ENCODE measurements at places on chromosomes 13 and 19. TPM values are rescaled to one million over a fixed set of nuclear protein-coding genes. Genes with fewer than 3 reads are reported as not detected.

DNA sequence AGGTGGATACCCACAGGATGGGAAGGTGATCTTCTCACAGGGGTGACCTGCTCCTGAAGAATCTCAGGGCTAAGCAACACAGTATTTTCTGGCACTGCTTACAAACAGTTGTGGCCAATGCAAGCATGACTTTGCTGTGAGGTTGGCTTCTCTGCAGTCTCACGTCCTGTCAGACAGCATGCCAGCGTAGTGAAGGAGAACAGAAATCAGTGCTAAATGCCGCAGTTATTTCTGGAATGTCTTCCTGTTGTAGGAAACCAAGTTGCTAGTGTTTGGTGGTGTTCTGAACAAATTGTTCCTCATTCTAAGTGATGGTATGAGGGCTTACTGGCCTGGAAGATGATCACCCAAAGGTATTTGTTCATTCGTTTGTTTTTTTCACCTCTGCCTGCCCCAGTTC is 320.1 kb downstream of the MTUS2 start:
- H3K4me1 ChIP-seq, result no peaks in the 10 kb centered on the region
- no peaks in the 10 kb centered on the region for H3K36me3 ChIP-seq
- H3K4me3 ChIP-seq, result no peak overlapping the region
- H3K27me3 ChIP-seq, result peaks cover 4% of the 10 kb centered on the region

DNA sequence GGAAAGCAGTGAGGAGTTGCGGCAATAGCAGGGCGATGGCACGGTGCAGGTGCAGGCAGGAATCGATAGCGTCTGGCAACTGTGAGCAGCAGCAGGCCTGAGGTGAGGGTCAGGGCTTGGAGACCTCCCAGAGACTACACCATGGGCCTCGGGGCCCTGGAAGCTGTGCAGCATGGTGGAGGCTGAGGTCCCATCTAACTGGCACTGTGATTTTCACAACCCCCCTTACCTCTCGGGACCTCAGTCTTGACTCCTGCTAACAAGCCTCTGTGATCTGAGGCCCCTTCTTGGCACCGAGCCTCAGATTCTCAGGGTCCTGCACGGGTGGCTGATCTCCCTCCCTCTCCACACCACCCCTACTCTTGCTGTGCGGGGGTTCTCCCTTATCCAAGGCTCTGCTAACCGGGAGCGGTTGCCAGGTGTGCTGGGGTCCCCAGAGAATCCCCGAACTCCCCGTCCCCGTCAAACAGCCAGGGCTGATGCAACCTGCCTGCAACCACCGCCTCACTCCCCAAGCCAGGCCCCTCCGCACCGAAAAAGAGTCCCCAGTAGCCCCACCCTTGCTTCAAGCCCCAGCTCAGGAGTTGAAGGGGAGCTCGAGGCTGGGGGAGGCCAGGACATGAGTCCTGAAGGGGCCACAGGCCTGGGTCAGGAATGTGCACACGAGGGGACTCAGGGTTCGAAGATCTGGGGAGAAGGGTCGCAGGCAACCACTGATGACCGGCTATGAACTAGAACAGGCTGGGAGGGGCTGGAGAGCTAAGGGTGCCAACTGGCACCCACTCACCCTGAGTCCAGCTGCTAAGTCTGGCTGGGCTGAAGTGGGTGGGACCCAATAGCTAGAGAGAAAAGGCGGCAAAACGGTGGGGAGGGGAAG is 4.8 kb upstream of the ATF5 start:
- peaks cover 48% of the 10 kb centered on the region for H3K36me3 ChIP-seq
- DNase-seq, result no peak
- no peaks in the 10 kb centered on the region for H3K27me3 ChIP-seq
- H3K27ac ChIP-seq, result no peak overlapping the region
- peaks cover 30% of the 10 kb centered on the region for H3K4me1 ChIP-seq
- H3K4me3 ChIP-seq, result no peak overlapping the region

DNA sequence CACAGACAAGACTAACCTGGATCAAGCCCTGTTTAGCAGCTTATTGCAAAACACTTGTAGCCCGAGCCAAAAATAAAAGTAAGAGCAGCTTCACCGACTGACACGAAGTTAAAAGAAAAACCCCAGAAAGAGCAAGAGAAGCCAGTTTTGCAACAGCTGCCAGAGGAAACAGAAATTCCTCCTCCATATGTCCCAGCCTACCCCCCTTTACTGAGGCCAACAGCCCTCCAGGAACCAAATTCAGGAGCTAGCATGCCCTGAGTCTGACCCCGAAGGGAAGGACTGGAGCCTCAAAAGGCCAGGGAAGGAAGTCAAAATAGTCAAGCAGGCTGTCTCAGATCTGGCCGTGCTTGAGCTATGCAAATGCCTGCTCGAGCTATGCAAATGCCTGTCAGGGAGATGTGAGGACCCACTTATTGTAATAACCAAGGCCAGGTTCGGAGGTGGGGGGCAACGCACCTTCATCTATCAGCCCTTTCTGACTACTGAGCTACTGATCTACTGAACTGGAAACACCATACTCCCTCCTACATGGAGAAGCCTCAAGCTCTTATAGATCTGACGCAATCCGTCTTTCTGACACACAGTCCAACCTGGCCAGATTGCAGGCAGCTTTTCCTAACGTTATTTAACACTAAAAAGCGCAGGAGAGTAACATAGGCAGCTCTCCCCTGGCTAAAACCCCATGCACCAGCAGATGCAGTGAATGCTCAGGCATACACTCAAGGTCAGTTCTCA is 6.7 kb downstream of the SIGLEC11 start:
- H3K27ac ChIP-seq, result no peak overlapping the region
- no peaks in the 10 kb centered on the region for H3K27me3 ChIP-seq
- no peaks in the 10 kb centered on the region for H3K4me1 ChIP-seq
- no peak for DNase-seq
- H3K36me3 ChIP-seq, result no peaks in the 10 kb centered on the region

- peaks cover 3% of the 10 kb centered on the region for H3K36me3 ChIP-seq
- H3K4me1 ChIP-seq, result peaks cover 19% of the 10 kb centered on the region
- no peaks in the 10 kb centered on the region for H3K27me3 ChIP-seq
- H3K4me3 ChIP-seq, result no peak overlapping the region
- H3K27ac ChIP-seq, result no peak overlapping the region
These were observed 4.5 kb downstream of the ADAT3 start for GRCh38 chr19:1909761-1910080.

GRCh38 chr19:55590617-55591016 is 8.7 kb downstream of the FIZ1 start:
- H3K27me3 ChIP-seq, result no peaks in the 10 kb centered on the region
- peaks cover 7% of the 10 kb centered on the region for H3K36me3 ChIP-seq
- no peak overlapping the region for H3K27ac ChIP-seq
- H3K4me1 ChIP-seq, result peaks cover 24% of the 10 kb centered on the region
- H3K4me3 ChIP-seq, result no peak overlapping the region
- peak; percentile 24 for DNase-seq

GRCh38 chr19:56837492-56838023 is 3.0 kb downstream of the PEG3 start:
- H3K4me3 ChIP-seq, result no peak overlapping the region
- no peaks in the 10 kb centered on the region for H3K36me3 ChIP-seq
- H3K4me1 ChIP-seq, result no peaks in the 10 kb centered on the region
- H3K27me3 ChIP-seq, result no peaks in the 10 kb centered on the region
- DNase-seq, result no peak
- no peak overlapping the region for H3K27ac ChIP-seq

DNA sequence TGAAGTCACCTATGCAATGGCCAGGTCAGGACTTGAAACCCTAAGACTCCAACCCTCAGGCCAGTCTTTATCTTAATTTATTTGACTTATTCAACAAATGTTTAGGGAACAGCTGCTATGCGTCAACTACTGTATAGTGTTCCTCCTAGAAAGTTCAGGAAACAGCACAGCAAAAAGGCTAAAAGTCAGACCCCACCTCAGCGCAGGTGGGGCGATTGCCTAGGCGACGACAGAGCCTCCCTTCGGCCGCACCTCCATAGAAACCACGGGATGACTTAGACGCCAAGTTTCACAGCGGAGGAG is 502 bp downstream of the VRK3 start:
- DNase-seq, result no peak
- peaks cover 17% of the 10 kb centered on the region for H3K36me3 ChIP-seq
- H3K4me1 ChIP-seq, result peaks cover 37% of the 10 kb centered on the region
- peak overlapping the region; percentile 89 for H3K4me3 ChIP-seq
- H3K27ac ChIP-seq, result peak overlapping the region; percentile 98

GRCh38 chr19:4849019-4849418 is 17.5 kb upstream of the TICAM1 start:
- H3K4me1 ChIP-seq, result no peaks in the 10 kb centered on the region
- no peak for DNase-seq
- no peak overlapping the region for H3K4me3 ChIP-seq
- H3K36me3 ChIP-seq, result peaks cover 5% of the 10 kb centered on the region
- H3K27me3 ChIP-seq, result no peaks in the 10 kb centered on the region
- no peak overlapping the region for H3K27ac ChIP-seq

- DNase-seq, result no peak
- no peak overlapping the region for H3K27ac ChIP-seq
- H3K27me3 ChIP-seq, result no peaks in the 10 kb centered on the region
- peaks cover 8% of the 10 kb centered on the region for H3K36me3 ChIP-seq
These were observed 17.2 kb downstream of the POLRMT start for GRCh38 chr19:616062-616700.

GRCh38 chr13:59480396-59481259 is 683.1 kb downstream of the DIAPH3 start:
- no peaks in the 10 kb centered on the region for H3K4me1 ChIP-seq
- no peaks in the 10 kb centered on the region for H3K27me3 ChIP-seq
- no peak overlapping the region for H3K27ac ChIP-seq
- no peak for DNase-seq
- no peak overlapping the region for H3K4me3 ChIP-seq

- no peak overlapping the region for H3K4me3 ChIP-seq
- DNase-seq, result no peak
- no peaks in the 10 kb centered on the region for H3K4me1 ChIP-seq
- H3K36me3 ChIP-seq, result no peaks in the 10 kb centered on the region
- H3K27ac ChIP-seq, result no peak overlapping the region
These were observed 205.5 kb downstream of the NALCN start for GRCh38 chr13:101210774-101211173.

GRCh38 chr19:1755467-1756171 is 2.3 kb downstream of the ONECUT3 start:
- DNase-seq, result no peak
- H3K4me3 ChIP-seq, result no peak overlapping the region
- peaks cover 7% of the 10 kb centered on the region for H3K4me1 ChIP-seq
- H3K27ac ChIP-seq, result no peak overlapping the region
- no peaks in the 10 kb centered on the region for H3K36me3 ChIP-seq
- peaks cover 10% of the 10 kb centered on the region for H3K27me3 ChIP-seq

GRCh38 chr13:30884543-30884942 is 21.5 kb upstream of the MEDAG start:
- H3K27me3 ChIP-seq, result peaks cover 3% of the 10 kb centered on the region
- H3K36me3 ChIP-seq, result no peaks in the 10 kb centered on the region
- H3K4me3 ChIP-seq, result no peak overlapping the region
- H3K27ac ChIP-seq, result no peak overlapping the region
- H3K4me1 ChIP-seq, result no peaks in the 10 kb centered on the region

GRCh38 chr19:47430041-47430802 is 10.9 kb upstream of the MEIS3 start:
- peaks cover 37% of the 10 kb centered on the region for H3K4me1 ChIP-seq
- no peaks in the 10 kb centered on the region for H3K27me3 ChIP-seq
- no peak for DNase-seq
- no peak overlapping the region for H3K27ac ChIP-seq
- H3K36me3 ChIP-seq, result no peaks in the 10 kb centered on the region
- H3K4me3 ChIP-seq, result no peak overlapping the region

DNA sequence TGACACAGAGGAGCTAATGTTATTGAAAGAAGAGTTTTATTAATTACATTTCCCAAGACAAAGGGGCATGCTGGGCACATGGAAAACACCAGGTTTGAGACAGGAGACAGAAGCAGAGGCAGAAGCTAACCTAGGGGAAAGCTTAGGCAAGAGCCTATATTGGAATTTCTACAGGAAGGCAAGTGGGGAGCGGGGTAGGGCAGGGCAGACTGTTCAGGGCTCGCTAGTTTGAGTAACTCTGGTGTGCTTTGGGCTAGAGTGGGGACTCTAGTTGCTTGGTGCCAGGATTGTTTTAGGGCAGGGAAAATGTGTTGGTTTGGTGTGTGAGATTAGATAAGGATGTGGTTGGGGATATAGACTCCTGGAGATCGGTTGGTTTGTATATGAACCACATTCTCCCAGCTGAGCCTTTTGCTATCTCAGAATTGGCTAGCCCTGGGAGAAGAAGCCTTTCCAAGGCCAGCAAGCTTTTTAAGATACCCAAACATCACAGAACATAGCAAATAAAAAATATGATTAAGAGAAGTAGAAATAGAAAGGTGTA is 8.4 kb upstream of the UFM1 start:
- H3K36me3 ChIP-seq, result no peaks in the 10 kb centered on the region
- no peak overlapping the region for H3K27ac ChIP-seq
- no peak for DNase-seq
- H3K27me3 ChIP-seq, result no peaks in the 10 kb centered on the region

DNA sequence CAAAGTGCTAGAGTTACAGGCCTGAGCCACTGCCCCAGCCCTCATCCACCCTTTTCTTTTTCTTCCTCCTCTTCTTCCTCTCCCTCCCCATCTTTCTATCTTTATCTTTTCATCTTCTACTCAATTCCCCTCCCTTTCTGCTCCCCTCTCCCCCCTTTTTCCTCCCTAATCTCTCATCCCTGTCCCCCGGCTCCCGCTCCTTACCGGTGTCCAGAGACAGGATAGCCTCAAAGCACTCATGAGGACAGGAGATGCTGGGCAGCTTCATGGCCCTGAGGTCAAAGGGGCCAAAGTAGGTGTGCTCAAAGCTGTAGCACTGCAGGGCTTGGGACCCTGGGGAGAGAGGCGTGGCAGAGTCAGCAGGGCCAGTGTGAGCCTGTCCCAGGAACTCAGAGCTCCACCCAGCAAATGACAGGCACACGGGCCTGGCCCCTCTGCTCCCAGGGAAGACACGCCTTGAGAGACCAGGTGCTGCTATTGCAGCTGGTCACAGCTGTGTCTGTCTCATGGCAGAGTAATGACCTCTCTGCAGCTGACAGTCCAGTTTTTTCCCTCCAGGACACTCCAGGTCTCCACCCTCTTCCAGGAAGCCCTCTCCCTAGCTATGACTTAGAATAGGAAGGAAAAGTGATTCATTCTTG is 2.6 kb downstream of the LYPD5 start:
- H3K27ac ChIP-seq, result no peak overlapping the region
- no peak for DNase-seq
- peaks cover 9% of the 10 kb centered on the region for H3K4me1 ChIP-seq
- H3K27me3 ChIP-seq, result no peaks in the 10 kb centered on the region
- H3K36me3 ChIP-seq, result no peaks in the 10 kb centered on the region
- no peak overlapping the region for H3K4me3 ChIP-seq

GRCh38 chr19:35764432-35765315 is 6.7 kb downstream of the PROSER3 start:
- no peak overlapping the region for H3K4me3 ChIP-seq
- DNase-seq, result no peak
- no peak overlapping the region for H3K27ac ChIP-seq
- no peaks in the 10 kb centered on the region for H3K27me3 ChIP-seq

DNA sequence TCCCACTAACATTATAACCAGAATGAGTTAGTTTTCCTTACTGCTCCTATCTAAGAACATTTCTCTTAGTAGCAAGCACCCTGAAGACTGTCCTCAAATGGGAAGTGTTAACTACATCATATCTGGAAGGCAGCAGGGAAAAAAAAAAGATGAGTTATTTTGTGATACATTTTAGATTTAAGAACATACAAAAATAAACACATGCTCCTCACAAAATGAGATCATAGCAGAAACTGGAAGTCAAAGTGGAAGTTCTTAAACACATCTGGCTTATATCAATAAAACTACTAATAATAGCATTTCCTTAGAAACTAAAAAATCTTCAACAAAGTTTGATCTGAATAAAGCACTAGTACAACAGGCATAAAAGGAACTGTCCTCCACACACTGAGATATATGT is 70.4 kb downstream of the SLITRK6 start:
- H3K4me1 ChIP-seq, result no peaks in the 10 kb centered on the region
- no peak for DNase-seq
- no peaks in the 10 kb centered on the region for H3K36me3 ChIP-seq
- H3K27me3 ChIP-seq, result no peaks in the 10 kb centered on the region

IGFLR1 gene
- total RNA-seq, result 80.5 TPM

ZNF562 gene
- total RNA-seq, result 13.5 TPM

TMEM59L gene
- total RNA-seq, result not detected
